ENCODE measurements at places on chromosomes 1 and 21. TPM values are rescaled to one million over a fixed set of nuclear protein-coding genes. Genes with fewer than 3 reads are reported as not detected.

Gene AGT
- polyA plus RNA-seq = 2,071 TPM

Gene IGSF9
- 0.04 TPM for polyA plus RNA-seq

DNA sequence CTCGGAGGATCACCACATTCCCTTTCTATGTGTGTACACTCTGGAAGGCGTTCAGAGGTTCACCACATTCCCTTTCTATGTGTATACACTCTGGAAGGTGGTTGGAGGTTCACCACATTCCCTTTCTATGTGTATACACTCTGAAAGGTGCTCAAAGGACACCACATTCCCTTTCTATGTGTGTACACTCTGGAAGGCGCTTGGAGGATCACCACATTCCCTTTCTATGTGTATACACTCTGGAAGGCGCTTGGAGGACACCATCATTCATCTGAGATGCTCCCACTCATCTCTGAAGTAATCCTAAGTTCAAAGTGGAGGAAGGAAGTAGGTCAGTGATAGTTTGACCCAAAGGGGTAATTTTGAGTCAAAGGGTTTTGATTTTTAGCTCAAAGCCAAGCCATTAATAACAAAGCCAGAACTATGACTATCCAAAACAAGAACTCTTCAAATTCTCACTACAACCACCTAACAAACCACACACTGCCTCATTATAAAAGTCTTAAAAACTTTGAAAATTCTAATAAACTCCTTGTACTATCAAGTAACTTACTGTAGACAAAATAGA is 32.9 kb downstream of the NRIP1 start:
- no peak for DNase-seq

DNA sequence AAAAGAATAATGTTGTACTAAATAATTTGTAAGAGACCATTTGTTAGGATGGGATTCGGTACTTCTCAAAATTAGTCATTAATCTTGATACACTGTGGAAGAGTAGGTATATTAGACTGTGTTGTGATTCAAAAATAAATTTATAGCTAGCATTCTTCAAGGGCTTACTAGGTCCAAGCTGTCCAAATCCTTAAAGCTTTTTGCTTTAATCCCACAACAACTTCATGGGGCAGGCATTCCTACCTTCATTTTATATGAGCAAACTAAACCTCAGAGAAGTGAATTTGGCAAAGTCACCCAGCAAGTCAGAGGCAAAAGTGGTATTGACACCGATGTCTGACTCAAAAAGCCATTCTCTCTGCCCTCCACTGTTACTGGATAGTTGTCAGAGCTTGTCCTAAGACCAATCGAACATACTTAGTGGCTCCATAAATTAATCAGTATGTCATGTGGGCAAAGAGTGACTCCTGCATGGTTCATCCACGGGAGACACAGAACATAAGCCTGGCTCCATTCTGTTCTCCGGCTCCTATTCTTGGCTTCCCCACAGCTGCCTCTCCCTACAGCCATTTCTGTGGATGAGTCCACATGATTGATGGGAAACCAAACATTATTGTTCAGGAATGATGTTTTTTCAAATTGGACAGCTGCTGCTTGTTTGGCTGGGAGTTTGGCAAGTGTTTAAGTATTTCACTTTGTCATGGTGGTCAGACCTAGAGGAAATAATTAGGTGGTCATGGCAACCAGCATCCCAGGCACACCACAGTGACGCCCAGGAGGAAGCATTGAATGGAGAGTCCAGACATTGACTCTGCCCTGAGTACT is 133.4 kb upstream of the FGGY start:
- no peak for DNase-seq

DNA sequence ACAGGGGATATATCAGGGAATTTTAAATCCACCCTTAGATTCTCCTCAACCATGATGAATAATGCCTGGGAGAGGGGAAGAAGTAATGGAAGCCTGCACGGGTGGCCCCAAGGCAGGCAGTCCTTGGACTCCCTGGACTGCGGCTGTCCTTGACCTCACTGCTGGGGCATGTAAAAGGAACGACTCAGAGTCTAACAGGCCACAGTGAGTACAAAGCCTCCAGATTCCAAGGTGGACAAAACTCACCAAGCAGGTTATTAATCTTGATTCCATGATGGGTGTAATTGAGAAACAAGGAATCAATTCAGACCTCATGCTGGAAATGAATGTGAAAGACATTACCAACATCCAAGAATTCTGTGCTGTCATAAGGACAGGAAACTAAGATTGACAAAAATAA is 13.0 kb upstream of the ARHGAP29 start:
- no peak for DNase-seq

DNA sequence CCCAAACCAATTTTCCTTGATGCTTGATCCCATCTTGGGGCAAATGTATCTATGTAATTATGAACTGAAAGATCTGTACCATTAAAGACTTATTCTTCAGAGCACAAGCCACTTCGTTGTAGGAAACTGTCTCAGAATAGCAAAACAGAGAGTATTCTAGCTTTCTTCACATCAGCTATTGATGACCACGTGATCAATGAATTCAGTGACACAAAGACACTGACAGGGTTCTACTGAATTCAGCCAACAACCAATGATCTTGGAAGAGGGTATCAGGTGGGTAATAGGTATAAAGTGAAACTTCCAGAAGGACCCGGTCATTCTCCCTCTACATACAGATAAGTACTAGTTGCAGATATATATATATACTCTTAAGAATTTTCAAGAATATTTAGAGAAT is 33.8 kb upstream of the SERTAD4 start:
- DNase-seq = no peak

DNA sequence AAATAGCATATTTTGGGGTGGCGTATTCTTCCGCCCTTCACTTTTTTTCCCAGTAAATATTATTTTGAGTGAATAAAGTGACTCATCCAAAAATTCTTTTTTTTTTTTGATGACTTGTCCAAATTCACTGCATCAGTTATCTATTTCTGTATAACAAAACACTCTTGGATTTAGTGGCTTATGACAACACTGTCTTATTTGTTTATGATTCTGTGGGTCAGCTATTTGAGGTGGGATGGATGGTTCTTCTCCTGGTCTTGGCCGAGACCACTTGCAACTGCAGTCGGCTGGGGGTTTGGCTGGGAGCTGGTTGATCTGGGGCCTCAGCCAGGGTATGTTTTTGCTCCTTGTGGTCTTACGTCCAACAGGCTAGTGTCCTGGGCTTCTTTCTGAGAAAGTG is 39.9 kb upstream of the SRSF10 start:
- no peak for DNase-seq

DNA sequence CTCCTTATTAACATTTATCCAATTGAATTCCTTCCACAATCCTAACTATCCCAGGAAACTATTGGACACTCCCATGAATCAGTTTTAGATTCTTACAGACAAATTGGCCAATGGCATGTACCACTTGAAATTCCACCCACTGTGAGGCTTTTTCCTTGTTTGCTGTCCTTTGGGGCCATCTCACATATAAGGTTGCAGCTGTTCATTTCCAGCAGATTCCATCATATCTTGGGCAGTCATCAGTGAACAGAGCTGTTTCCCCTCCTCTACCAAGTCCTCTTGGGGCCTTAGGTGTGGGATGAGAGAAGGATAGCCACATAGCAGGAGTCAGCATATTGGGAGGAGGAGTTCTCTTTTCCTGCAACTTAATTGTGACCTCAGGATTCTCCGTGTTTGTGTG is 109.1 kb downstream of the HHAT start:
- no peak for DNase-seq

GRCh38 chr1:212529211-212529741 is 79.3 kb upstream of the ATF3 start:
- DNase-seq = no peak

DNA sequence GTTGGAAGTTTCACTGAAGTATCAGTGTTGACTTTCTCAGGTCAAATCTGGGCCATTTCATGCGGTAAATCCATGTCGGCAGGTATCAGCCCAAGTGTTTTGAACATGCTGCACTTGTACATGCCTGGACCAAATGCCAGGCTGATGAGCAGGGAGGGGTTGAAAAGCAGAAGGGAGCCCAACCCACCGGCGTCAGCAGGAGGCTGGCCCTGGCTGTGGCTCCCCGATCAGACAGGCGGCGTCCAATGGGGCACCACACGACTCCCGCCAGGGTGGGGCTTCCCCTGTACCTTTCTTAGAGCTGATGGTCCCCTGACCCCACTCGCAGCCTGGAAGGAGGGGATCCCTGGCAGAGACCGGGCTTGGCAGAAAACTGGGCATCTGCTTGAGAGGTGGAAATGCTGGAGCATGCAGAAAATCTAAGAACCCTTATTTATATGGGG is 540.0 kb downstream of the KIF26B start:
- no peak for DNase-seq

DNA sequence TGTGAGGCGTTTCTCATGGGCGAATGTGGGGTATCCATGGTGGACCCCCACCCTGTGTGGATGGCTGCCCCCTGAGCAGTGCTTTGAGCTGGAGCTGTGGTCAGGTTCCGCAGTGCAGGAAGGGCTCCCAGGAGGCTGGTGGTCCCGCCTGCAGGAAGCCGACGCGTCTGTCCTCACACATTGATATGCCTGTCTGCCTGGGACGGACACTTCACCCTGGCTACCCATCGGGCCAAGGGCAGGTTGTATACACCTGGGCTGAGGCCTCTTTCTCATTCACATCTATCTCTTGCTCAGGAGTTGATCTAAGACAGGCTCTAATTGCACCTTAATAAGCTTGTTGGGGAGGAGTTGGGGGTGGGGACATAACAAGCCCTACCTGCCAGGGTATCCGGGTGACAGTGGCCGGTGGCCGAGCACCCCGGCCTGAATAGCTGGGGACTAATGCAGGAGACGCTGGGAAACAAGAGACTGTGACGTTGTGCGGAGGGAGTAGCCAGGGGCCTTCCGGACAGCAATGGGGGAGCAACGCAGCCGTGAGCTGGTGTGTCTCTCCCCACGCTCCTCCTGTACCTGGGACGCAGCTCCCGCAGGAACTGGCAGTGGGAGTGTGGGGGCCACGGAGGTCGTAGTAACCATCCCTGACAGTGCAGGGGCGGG is 21.7 kb downstream of the PDXK start:
- no peak for DNase-seq

DNA sequence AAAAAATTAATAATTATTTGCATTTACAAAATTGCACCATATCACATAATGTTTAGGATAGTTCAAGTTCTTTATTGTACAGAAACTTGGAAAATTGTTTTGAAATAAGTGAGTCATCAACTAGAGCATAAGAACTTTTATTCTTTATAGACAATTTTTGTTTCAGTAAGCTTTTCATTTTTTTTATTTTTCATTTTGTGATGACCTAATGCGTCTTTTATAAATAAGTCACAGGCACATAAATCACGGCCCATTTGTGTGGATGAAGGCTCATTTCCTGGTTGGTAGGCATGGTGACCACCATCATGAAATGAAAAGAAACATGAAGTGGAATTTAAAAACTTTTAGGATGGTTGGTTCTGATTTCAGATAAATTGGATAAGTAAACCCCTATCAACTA is 39.3 kb downstream of the SPAG17 start:
- DNase-seq = no peak

- no peak for DNase-seq
Measured at GRCh38 chr1:89994231-89994804, 592 bp upstream of the ZNF326 start.

DNA sequence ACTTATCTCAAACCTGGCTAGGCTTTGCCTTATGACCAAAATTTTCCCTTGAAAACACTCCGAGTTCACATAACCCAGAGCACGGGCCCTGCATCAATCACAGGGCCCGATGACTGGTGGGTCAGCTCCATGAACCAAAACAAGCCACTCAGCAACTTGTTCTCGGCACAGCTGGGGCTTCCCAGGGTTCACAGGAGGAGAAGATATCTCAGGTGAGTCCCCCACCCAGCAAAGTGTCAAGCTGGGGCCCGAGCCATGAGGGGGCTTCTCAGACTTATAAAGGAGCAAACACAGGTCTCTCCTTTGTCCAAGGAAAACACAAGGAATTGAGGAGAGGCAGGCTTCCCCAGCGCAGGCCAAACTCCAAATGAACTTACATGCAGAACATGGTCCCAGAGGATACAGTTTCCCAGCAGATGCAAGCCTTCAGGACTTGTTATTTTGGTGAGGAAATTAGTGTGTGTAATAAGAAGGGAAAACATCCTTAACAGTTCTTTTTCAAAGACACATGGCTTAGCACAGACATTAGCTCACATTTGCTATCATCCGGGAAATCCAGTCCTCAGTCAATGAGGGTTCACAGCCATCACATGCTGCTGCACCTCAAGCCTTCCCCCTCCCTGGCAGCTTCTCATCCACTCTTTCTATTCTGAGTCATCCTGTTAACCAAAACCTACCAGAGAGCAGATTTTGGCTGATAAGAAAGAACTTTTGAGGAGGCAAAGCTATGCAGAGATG is 98.1 kb upstream of the NFIA start:
- no peak for DNase-seq
